ENCODE measurements at places on chromosomes 6 and 20.

DNA sequence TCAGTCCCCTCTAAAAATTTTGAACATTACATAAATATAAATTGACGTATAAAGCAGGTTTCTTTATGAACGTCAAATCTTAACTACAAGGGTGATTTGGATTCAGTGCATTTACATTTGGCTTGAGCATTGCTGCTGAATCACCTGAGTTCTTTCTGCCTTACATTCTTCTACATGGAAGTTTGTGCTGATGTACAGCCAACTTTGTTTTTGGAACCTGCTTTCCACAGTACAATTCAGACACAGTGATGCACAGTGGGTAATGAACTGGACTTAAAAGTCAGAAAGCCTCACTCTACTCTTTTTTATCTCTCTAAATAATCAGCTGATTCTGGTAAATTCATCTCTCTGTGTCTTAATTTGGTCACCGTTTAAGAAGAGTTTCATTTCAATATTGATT, 47.6 kb downstream of the RCAN2 start:
- no peak for DNase-seq

- no peak for DNase-seq
Measured at GRCh38 chr6:90973188-90973587, 386.3 kb upstream of the MAP3K7 start.

DNA sequence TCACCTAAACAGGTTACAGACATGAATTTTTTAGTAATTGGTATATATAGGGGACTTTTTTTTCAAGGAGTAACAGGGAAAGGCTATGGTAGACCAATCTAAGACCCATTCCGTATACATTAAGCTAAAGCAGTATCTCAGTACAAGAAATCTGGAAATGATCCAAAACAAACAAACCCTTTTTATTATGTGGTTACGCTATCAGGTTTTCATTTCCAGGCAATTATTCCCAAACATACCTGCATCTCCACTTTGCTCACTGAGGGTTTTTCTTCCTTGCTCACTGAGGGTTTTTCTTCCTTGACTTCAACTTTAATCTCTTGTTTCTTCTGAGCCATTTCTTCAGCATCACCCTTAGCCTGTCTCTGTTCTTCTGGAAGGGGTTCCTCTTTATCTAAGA, 107.3 kb downstream of the EPB41L2 start:
- no peak for DNase-seq

GRCh38 chr6:108597572-108598304, 37.0 kb downstream of the FOXO3 start:
- DNase-seq = no peak

GRCh38 chr6:32329141-32329540, 42.6 kb downstream of the TSBP1 start:
- no peak for DNase-seq

DNA sequence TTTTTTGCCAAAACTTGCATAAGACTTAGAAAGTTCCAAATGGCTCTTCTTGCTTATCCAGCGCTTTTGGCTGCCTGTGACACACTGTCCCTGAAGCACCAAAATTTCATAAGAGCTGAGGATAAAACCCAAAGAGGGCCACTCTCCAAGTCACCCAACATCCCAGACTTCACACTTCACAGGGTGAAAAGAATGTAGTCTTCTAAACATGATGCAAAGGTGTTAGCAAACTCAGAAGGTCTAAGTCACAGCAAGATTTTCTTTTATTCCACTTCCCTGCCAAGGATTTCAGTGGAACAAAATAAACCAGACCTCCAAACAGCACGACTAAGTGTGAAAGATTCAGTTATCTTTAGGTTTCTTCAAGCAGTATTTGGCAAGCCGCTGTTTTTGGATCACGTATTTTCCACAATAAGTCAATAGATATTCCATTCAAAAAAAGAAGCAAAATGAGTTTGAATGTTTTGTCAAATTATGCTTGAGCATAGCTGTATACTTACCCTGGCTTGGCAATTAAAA, 44.6 kb upstream of the CD93 start:
- DNase-seq = no peak

GRCh38 chr6:161001421-161001820, 9.9 kb downstream of the MAP3K4 start:
- DNase-seq = no peak

DNA sequence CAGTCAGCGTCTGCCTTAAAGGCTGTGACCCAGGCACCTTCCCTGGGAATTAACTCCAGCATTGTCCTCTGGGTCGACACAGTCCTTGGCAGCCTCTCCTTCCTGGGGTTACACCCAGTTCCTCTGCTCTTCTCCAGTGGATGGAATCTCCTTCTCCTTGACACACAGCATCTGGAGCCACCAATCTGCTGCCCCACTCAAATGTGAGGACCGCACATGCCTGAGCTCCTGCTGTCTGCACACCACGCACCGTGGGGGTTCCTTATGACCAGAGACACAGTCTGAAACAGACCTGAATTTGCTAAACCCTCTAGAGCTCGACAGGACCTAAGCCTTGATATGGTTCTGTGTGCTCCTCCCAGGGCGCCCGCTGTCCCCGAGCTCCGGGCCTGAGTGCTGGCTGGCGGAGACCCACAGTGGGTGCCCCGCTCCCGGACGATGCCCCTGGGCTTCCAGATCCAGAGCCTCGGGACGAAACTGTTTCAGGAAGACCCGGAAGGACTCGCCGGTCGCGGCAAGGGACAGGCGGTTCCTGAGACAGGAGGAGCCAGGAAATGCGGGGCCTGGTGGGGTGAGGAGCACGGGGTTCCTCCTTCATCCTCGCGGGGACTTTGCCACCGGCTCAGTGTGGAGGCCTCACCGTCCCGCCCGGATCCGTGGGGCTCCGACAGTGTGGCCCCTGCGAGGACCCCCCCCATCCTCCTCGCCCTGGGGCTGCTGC, 2.5 kb upstream of the RAET1G start:
- DNase-seq = no peak

GRCh38 chr6:152600022-152600421, 37.1 kb downstream of the SYNE1 start:
- no peak for DNase-seq

- DNase-seq = no peak
Measured at GRCh38 chr6:114712129-114712662, 369.4 kb upstream of the HS3ST5 start.

Data from substantia nigra (tissue), 51 donors.